ENCODE measurements at places on chromosomes 4 and X.
A peak's percentile ranks its signal among the peaks of the same experiment; 100 is the strongest.

DNA sequence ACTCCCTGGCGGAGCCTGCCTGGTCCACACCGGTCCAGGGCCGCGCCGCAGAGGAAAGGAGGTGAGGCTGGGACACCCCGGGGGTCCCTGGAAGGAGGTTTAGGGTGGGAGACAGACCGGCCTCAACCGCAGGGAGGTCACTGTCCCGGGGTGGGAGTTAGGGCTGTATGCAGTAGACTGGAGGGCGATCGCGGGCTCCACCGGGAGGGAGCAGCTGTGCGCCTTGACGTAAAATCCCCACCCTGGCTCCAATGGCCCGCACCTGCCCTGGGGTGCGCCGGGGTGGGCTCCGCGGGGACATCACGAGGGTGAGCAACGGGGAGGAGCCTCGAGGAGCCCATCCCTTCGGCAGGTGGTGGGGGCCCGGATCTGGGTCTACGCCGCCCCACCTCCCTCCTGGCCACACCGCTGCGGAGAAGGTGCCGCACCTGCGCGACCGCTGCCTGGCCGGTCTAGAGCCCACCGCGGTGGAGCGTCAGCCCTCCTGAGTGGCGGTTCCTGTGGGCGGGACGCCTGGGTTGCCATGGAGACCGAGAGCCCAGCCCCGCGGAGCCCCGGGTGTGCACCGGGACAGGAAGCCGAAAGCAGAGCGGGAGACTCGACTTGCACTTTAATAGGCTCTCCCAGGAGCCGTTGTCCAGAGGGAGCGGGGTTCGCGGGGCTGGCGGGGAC, 105.1 kb downstream of the ADRA2C start:
- no peak overlapping the region for H3K27ac ChIP-seq
- peaks cover 71% of the 10 kb centered on the region for H3K27me3 ChIP-seq
- peak; percentile 53 for DNase-seq

DNA sequence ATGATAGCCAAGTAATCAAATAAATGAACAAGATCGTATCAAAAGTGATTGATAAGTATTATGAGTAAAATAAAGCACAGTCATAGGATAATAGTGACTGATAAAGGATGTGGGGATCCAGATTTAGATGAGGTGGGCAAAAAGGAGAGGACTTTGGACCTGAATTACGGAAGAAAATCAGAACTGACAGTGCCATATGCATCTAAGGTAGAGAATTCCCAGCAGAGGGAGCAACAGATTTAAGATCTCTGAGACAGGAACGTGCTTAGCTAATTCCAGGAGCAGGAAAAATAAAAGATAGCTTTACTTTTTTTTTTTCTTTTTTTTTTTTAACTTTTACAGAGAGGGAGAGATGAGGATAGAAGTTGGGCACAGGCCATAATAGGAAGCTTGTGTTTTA, 189.9 kb downstream of the NWD2 start:
- no peak overlapping the region for H3K27ac ChIP-seq
- H3K4me1 ChIP-seq: no peaks in the 10 kb centered on the region
- H3K36me3 ChIP-seq: no peaks in the 10 kb centered on the region
- no peak overlapping the region for H3K4me3 ChIP-seq
- no peak for DNase-seq

DNA sequence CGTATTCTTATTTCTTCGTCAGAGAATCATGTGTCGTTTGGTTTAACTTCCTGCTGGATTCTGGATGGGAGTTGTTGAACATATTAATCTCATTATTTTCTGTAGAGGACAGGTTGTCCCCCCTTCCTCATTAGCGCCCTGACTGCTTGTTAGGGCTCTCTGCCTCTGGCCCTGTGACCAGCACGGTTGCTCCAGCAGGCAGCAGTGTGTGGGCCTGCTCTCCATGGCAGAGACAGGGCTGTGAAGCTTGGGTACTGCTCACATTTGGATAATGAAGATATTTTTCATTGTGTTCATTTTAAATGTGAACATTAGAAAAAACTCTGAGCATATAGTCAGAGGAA, 102.7 kb downstream of the KLHL8 start:
- no peak overlapping the region for H3K4me3 ChIP-seq
- H3K36me3 ChIP-seq: peaks cover 53% of the 10 kb centered on the region
- no peaks in the 10 kb centered on the region for H3K27me3 ChIP-seq
- peaks cover 7% of the 10 kb centered on the region for H3K4me1 ChIP-seq
- no peak for DNase-seq

DNA sequence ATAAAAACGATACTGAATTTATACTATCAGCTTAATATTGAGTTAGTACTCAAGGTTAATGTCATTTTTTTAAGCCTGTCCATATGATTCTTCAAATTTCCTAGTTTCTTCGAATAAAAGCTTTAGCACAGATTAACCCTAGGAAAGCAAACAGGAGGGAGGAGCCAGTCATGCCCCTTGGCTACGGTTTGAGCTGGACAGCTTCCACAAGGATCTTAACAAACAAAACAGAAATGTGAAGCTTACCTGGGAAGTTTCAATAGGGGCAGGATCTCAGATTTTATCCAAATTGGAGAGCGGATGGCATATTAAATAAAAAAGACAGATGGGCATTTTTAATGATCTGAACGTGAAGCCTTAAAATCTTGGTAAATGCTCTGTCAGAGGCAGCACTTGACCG, 2.3 kb downstream of the NWD2 start:
- no peak overlapping the region for H3K27ac ChIP-seq
- H3K36me3 ChIP-seq: no peaks in the 10 kb centered on the region
- no peak overlapping the region for H3K4me3 ChIP-seq
- peaks cover 47% of the 10 kb centered on the region for H3K27me3 ChIP-seq
- no peak for DNase-seq

DNA sequence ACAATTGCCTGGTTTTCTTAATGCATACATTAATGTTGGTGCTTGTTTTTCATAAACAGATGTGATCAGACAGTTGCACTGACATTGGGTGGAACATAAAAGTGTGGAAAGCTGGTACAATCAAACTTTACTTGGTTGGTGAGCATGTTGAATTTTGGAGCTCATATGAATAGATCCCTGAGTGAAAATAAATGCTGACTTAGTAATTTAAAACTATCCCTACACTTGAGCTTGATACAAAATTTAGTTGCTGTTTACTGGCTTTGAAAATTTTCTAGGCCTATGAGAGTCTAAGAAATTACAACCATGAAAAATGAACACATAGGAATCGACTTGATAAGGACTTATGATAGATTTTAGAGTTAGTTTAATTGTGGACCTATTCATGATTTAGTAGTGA, 551.8 kb upstream of the PABPC4L start:
- H3K4me1 ChIP-seq: no peaks in the 10 kb centered on the region
- H3K27me3 ChIP-seq: no peaks in the 10 kb centered on the region
- H3K4me3 ChIP-seq: no peak overlapping the region

- H3K27ac ChIP-seq: no peak overlapping the region
- H3K4me3 ChIP-seq: no peak overlapping the region
- no peaks in the 10 kb centered on the region for H3K36me3 ChIP-seq
- DNase-seq: no peak
Observed at GRCh38 chr4:139965789-139966188, 188.2 kb downstream of the MAML3 start.

DNA sequence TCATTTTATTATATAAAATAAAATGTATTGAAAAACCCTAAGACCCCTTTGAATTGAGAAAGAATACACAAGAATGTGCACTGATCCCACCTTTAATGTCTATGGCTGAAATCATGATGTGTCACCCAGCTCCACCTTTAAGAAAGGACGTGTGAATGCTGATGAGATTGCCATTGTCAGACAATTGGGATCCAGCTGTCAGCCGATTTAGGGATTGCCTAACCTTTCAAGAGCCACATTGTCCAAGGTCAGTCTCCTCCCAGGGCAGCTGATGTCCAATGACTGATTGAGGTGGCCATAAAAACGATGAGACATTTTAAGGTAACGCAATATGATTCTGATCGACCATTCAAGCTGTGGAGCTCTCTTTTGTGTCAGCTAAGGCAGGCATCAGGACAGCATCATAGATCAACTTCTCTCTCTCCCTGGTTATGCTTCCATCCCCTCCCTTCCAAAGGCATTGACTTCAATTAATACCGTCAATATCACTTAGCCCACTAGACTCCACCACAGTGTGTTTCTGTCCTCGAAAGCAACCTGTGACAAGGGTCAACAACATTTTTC, 1676.4 kb downstream of the PCDH7 start:
- no peaks in the 10 kb centered on the region for H3K4me1 ChIP-seq
- no peak for DNase-seq
- no peak overlapping the region for H3K27ac ChIP-seq
- no peaks in the 10 kb centered on the region for H3K27me3 ChIP-seq
- no peak overlapping the region for H3K4me3 ChIP-seq

GRCh38 chr4:139554642-139554892, 1.5 kb downstream of the SETD7 start:
- H3K4me3 ChIP-seq: peak overlapping the region; percentile 95
- H3K4me1 ChIP-seq: peaks cover 48% of the 10 kb centered on the region
- H3K27me3 ChIP-seq: peaks cover 39% of the 10 kb centered on the region

DNA sequence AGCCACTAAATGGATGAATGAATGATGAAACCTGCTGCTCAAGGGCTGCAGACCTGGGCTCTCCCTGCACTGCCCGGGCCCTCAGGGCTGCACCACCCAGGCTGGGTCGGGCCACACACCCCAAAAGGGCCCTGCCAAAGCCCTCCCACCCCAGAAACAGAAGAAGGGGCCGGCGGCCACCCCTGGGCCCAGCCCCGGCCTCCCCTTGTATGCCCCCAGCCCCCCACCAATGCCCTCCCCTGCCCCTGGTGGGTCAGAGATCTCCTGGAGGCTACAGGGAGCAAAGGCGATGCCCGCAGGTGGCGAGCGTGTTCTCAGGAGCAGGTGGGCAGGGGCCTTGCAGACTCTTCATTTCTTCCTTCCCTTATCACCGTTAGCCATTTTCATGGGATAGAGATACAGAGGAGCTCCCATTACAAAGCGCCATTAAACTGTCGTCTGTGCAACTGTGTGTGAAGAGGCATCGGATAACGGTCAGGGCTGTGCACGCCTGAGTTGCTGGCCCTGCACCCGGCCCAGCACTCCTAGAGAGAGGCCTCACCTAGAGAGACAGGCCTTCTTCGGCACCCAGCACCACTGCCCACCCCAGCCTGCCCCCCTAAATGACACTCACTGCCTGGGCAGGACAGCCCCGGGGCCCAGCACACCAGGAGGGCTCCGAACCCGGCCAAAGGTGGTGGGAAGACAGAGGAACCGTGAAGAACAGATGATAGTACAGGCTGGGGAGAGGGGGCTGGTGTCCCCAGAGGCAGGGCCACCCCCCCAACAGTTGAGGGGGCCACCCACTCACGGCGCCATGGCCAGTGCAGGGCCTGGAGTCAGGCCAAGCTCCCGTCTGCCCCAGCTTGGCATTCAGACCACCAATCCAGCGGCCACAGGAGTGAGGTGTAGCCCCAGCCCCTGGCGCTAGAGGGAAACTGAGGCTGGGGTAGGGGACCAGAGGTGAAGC, 133.7 kb downstream of the FAM53A start:
- H3K36me3 ChIP-seq: no peaks in the 10 kb centered on the region
- no peak overlapping the region for H3K27ac ChIP-seq
- DNase-seq: no peak
- H3K27me3 ChIP-seq: peaks cover 26% of the 10 kb centered on the region

DNA sequence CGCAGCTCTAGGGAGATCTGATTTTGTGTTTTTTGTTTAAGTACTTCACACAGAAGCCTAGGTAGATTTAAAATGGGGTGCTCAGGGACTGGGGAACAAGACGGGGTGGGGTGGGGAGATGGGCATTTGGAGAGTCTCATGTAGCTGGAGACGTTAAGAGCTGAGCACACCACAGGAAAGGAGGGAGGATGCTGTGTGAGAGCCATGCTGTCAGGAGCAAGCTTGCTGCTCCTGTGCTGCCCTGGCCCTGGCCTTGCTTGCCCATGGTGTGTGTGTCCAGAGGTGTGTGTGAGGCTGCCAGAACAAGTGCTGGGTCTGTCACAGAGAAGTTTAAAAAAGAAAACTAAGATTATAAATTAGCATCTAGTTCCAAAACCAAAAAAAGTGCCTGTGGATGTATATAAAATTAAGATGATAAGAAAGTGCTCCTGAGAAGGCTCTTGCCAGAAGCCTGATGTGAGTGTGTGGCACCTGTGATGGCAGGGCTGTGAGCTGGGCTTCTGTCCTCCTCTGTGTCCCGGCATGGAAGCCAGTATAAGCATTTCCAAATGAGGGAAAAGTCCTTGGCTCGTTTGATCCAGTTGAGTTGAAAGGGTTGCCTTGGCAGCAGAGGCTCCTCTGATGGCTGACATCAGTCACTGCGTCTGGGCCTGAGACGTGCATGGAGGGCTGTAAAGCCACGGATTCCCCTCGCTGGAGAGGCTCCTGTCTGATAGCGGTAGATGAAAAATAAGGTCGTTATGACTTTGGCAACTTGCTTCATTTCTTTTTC, 63.5 kb downstream of the NELFA start:
- no peak overlapping the region for H3K4me3 ChIP-seq
- H3K4me1 ChIP-seq: no peaks in the 10 kb centered on the region
- H3K27ac ChIP-seq: no peak overlapping the region
- DNase-seq: no peak

GRCh38 chrX:21798677-21799219, 40.7 kb upstream of the MBTPS2 start:
- H3K36me3 ChIP-seq: no peaks in the 10 kb centered on the region
- H3K27me3 ChIP-seq: no peaks in the 10 kb centered on the region

DNA sequence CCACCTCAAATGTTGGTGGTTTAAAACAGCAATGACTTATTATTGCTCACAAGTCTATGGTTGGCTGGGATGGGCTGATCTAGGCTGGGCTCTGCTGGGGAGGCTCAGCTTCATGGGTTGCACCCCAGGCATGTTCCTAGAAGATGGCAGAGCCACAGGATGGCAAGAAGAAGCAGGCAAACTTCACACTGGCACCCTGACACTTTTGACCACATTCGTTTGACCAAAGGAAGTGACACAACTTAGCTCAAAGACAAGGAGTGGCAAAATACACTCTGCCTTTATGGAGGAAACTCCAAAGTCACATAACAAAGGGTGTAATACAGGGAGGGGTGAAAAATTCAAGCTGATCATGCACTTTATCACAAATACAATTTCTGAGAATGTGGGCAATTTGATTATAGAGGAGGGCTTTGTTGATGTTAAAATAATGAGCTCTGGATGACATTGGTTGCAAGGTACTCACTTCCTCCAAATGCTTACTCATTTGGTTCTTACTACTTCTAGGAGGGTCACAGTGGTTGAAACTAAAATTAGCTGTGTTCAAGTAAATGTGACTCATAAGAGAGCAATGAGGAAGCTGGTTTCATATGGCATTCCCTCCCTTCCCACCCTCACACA, 249.2 kb upstream of the RPS6KA3 start:
- H3K27ac ChIP-seq: peak overlapping the region; percentile 90
- DNase-seq: peak; percentile 28
- no peak overlapping the region for H3K4me3 ChIP-seq

GRCh38 chr4:22556495-22556894, 40.6 kb upstream of the ADGRA3 start:
- H3K4me3 ChIP-seq: no peak overlapping the region
- no peaks in the 10 kb centered on the region for H3K27me3 ChIP-seq
- no peak for DNase-seq
- no peaks in the 10 kb centered on the region for H3K4me1 ChIP-seq
- H3K36me3 ChIP-seq: no peaks in the 10 kb centered on the region
- no peak overlapping the region for H3K27ac ChIP-seq

GRCh38 chrX:106919932-106920452, at the start of gene CLDN2:
CLDN2 (plus strand) TSS chrX:106920402; CDS start chrX:106928229, 7,827 bp downstream.
- DNase-seq: no peak
- H3K36me3 ChIP-seq: no peaks in the 10 kb centered on the region
- no peak within 1 kb of the TSS for H3K4me3 ChIP-seq
